Activated CD8-positive, alpha-beta memory T cell treated with anti-CD3 and anti-CD28 coated beads for 48 hours (primary cell): ENCODE measurements at places on chromosomes 16 and 17.

GRCh38 chr16:82641336-82641984, 14.7 kb downstream of the CDH13 start:
- DNase-seq = no peak

DNA sequence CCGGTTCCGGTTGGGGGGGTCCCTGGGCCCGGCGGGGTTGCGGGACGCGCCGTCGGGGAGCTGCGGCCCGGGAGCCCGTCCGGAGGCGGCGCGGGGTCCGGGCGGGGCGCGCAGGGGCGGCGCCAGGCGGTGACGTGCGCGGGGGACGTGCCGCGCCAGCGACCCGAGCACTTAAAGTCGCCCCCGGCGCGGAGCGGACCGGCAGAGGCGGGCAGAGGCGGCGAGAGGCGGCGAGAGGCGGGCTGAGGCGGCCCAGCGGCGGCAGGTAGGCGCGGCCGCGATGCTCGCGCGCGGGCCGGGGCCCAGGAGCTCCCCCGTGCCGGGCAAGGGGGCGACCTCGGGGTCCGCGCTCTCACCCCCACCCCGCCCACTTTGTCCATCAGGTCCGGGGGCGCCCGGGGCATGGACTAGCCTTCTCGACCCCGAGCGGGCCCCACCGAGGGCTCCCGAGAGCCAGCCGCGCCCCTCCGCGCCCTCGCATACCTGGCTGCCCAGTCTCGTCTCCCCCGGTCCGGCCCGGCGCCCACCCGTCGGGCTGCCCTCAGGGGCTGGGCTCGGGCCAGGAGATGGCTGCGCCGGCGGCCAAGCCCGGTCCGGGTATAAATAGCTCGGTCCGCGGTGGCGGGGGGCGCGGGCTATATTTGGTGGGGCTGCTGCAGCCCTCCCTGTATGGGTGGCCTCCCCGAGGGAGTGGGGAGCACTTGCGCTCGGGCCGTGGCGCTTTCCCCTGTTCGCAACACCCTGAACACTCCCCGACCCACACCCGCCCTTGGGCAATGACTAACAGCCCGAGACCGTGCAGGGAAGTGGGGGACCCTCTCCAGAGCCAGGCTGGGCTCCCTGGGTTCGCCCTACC, at the start of gene SLC16A3:
SLC16A3 (plus strand) TSS at position 201 of the 856 bp plus-strand sequence. CDS start 6,967 bp downstream, outside the sequence.
- no peak for DNase-seq

DNA sequence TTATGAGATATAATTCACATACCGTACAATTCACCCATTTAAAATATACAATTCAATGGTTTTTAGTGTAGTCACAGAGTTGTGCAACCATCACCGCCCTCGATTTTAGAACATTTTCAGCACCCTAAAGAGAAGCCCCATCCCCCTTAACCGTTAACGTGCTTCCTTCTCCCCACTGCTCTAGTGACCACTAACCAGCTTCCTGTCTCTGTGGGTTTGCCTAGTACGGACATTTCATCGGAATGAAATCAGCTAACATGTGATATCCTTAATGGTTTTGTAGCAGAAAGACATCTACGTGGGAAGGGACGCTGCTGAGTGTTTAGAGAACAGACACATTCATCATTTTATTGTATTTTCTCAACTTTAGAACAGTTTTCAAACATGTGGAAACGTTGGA, 80.8 kb upstream of the HSBP1 start:
- DNase-seq = no peak

GRCh38 chr16:27346819-27347218, 33.0 kb downstream of the IL4R start:
- DNase-seq = no peak

DNA sequence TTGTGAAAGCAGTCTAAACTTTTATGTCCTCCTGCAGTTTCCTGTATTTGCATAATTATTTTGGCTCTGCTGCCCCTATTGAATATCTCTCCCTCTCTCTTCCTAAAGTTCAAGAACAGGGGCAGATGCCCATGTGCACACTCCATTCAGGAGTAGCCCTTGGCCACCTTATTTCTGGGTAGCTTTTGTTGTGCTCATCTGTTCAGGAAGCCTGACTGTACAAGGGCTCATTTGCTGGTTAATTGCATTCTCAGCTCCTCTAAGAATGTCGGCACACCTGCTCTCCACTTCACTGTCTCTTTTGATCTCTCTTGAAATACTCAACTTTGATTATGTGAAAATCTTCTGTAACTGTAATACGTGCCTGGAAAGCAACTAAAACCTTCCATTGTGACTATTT, 1378.8 kb upstream of the CDH8 start:
- DNase-seq = no peak

DNA sequence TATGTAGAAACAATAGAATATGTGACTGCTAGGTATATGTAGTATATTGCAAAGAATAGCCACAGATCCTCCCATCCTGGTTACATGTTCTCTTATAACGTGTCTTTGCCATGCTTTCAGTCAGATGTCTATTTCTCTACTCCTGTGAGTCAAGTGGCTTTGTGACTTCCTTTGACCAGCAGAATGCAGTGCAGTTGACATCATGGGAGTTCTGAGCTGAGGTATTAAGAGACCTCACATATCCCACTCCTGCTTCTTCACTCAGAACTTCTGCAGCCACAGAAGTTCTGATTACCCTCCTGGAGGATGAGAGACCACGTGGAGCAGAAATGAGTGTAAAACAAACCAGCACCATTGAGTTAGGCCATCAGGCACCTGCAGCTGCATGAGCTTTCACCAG, 222.5 kb downstream of the PRKCA start:
- no peak for DNase-seq
